ENCODE measurements at places on chromosomes 13 and 19.

DNA sequence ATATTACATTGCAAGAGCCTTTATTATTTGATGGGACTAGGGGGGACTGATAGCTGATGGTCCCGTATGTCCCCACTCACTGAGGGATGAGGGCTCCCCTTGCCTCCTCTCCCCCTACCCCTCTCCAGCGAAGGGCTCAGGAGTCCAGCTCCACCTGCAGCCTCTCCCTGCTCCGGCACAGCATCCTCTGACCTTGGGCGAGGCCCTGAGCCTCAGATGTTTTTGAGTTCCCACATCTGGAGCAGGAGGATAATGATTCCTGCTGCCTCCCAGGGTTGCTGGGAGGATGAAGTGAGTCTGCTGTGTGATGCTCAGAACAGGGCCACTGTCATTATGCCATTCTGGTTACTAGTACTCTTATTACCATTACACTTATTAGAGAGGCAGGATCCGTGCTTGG lies 15.0 kb downstream of the PAK4 start:
- no peak for DNase-seq

DNA sequence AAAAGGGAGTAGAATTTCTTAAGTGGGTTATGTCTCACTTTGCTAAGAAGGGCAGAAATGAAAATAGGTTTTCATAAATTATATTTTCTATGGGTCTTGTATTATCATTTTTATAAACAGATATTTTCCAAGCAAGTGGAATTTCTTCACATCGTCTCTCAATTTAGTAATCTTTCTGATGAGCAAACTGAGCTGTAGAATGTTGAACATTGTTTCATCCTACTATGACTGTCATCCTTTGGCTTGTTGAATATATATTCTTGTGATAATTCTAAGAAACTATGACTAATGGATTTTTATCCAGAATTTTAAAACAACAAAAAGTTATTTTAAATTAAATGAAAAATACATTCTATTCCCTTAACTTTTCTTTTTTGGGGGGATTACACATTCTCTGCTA lies 313.8 kb downstream of the ENOX1 start:
- DNase-seq = no peak

DNA sequence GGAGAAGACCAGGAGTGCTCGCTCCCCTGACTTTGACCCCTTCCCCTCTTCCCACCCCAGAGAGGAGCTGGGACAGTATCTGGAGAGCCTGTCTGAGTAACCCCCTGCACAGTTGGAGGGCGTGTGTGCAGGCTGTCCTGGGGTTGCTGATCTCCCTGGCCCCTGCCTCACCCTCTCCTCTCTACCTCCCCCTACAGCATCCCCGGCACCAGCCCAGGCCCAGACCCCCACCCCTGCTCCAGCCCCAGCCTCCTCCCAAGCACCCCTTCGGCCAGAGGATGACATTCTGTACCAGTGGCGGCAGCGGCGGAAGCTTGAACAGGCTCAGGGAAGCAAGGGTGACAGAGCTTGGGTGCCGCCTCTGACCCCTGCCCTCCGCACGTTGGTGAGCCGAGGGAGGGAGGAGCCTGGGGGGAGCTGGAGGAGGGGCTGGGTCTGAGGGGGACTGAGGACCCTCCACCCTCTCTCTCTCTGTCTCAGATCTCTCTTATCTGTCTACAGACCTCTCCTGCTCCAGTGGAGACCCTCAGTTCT lies 8.7 kb downstream of the PROSER3 start:
- no peak for DNase-seq

DNA sequence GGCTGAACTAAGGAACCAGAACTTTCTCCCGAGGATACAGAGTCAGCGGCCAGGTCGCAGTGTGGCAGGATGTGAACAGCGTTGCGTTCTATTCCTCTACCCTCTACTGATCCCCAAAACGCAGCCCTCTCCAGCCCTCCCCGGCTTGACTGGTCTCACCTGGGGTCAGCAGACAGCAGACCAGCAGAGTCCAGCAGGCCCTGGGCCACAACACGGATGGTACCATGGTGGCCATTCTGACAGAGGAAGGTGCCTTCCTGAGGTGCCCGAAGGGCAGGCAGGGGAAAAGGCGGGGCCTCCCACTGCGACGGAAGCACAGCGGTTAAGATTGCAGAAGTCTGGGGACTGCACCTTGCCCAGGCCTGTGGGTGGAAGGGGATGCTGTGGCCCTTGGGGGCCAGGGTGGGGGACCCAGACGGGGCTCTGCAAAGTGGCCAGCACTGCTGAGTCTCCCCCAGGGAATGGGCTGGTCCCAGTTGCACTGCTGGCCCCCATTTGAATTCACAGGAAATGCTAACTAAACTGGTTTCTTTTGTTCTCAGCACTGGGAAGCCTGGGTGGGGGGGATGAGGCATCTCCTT lies at the start of gene ICAM3:
ICAM3 (minus strand) TSS at position 245 of the 581 bp plus-strand sequence; CDS start at position 235, 10 bp downstream.
- no peak for DNase-seq

GRCh38 chr19:41863209-41863931 lies 3.3 kb downstream of the RPS19 start:
- no peak for DNase-seq
